ENCODE measurements at places on chromosomes 5 and 9.

DNA sequence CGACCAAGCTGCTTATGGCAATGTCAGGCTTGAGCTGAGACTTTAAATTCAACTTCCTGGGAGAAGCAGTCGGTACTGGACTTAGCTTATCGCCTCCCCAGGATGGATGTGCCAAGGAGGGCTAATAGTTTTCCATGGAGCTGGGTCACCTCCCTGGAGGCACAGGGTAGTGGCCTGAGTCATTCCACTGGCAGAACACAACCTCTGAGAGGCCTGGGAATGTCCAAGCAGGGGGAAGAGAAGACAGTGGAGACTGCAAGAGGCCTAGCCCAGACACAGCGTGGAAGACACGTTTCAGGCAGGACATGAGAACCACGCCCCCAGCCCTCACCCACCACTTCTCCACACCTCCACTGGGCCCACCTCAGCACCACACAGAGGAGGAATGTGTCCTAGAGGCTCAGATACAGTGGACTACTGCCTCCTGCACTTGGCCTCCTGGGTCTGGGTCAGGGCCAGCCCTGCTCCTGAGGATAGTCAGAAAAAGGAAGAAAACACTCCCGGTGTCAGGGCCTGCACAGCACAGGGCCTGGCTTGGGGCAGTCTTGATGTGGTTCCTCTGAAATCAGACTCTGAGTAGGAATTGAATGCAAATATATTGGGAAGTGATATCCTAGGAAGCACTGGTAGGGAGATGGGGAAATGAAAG, 171.8 kb downstream of the FSTL4 start:
- DNase-seq, result no peak

- DNase-seq, result no peak
Observed at GRCh38 chr5:130893006-130893405, 272.1 kb downstream of the HINT1 start.

DNA sequence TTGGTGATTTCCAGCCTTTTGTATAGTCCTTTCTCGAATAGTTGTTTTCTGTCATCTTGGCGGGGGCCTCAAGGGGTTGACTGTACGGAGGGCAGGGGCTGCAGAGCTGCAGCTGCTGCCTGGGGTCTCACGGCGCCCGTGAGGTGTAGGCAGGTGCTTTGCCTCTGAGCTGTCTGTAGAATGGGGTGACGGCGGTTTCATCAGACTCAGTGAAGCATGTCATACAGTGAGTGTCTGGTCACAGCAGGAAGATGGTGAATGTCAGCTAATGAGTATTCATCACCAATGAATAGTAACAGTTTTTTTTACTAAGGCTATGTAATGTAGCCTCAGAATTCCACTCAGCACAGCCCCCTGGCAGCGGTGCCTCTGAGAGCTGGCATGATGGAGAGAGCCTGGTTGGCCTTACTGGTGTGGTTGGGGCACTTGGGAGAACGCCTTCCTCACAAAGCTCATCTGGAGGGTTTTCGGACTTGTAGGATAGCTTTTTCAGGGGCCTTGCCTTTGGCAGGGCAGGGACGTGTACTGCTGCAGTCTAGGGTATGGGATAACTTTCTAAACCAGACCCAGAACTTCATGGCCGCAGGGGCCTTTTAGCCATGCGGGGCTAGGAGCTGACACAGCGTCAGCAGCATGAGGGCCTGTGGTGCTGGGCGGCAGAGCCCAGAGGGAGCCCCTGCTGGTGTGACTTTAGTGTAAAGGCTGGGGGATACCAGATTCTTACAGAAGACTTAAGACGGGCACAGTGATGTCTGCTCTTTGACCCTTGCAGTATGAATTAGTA, 15.0 kb downstream of the TENT4A start:
- DNase-seq, result no peak

GRCh38 chr5:7374186-7374585, 21.8 kb upstream of the ADCY2 start:
- no peak for DNase-seq

DNA sequence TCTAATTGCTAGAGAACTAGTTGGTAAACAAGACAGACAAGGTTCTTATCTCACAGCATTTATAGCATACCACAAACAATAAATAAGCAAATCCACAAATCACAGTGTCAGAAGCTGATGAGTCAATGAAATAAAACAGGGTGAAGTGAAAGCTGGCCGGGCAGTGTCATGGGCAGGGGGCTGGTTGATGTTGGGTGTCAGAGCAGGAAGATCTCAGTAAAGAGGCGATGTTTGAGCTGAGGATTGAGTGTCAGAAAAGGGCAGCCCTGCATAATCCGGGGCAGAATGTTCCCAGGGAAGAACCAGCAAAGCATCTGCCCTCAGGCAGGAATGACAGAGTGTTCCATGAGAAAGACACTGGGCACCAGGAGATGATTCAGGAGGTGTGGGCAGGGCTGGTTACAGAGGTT, 183.4 kb downstream of the GOLPH3 start:
- no peak for DNase-seq

DNA sequence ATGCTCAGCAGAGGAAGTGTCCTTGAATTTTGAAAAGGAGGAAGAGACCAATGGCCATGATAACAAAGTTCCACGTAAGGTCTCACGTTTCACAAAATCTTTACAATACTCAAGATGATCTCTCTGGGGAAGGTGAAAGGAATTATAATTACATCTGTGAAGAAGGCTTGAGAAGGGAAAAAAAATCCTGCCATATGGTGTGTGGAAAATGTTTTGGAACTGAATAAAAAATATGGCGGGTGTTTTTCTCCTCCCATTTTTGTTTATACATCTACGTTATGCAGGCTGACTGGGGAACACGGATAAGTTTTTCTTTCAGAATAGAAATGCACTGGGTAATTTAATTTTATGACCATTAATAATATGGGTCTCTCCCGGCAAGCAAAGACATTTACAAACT, 425.6 kb upstream of the BRINP1 start:
- no peak for DNase-seq

DNA sequence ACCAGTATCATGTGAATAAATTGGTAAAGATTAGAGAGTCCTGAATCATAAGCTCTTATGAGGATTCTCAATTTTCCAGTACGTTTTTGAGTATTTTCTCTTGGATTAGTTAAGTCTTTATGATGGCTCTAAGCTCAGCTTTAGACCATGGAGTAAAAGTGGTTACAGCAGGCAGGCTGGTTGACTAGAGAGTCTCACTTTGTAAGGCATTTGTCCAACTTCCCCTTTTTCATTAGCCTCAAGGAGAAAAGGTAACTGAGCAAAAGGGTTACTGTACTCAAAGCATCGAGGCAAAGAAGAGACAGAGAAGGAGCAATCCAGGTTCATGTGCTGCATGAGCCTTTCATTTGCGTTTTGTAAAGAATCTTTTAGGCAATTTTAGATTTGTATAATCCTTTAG, 8.5 kb downstream of the NOP16 start:
- no peak for DNase-seq

DNA sequence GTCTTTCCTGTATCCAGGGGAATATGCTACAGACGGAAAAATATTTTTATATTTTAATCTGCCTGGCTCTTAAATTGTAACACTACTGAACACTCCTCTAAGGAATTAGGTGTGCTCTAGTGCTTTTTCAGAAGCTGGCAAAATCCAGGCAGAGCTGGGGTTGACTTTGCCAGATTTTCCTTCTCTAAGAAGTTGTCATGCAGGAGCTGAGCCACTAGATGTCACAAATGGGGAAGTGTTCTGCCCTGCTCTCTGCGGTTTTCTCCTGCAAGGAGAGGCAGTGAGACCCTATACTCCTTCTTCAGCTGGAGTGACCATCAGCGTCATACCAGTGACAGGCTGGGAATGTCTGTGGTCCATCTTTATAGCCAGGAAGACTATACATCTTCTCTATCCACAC, 112.5 kb downstream of the HAPLN1 start:
- peak; percentile 21 for DNase-seq

GRCh38 chr5:55960779-55961178, 34.0 kb downstream of the IL6ST start:
- DNase-seq, result no peak

DNA sequence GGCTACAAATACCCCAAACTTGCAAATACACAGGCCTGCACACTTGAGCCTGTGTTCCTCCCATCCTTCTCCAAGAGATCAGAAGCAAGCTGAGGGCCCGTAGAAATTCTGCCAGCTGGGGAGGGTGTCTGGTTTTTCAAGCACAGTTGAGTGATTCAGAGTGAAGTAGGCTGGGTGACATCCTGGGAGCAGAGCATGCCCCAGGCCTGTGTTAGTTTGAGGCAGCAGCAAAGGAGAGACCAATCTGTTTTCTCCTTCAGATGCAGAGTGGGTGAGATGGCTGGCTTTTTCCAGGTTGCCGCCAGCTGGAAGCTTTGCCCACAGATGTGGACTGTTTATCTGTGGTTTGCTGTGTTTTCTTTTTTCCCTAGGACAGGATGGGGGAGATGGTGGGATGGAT, 63.1 kb downstream of the RCL1 start:
- DNase-seq, result no peak

DNA sequence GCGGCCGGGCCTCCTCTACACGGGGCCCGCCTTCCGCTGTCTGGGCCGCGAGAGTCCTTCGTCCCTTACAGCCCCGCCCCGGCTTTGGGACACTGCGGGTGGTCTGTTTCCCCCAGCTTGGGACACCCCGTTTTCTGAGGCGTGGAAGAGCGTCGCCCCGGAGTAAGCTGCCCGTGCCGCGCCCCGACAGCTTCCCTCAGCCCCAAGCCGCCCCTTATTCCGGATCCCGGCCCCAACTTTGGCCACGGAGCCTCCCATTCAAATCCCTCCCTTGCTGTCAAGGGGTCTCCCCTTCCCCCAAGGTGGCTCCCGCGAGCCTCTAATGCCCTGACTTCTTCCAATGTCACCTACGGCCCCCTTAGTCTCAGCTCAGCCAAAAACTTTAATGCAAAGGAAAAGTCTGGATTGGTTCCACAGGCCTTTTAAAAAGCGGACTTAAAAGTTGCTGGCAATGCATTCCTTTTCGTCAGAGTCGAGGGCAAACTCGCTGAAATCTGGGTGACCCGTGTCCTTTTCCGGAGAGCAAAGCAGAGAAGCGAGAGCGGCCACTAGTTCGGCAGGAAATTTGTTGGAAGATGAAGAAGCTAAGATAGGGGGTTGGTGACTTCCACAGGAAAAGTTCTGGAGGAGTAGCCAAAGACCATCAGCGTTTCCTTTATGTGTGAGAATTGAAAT, 19.8 kb downstream of the EXOSC2 start:
- DNase-seq, result no peak

GRCh38 chr9:99445371-99445891, 223.3 kb downstream of the SEC61B start:
- DNase-seq, result no peak

- DNase-seq, result no peak
Observed at GRCh38 chr9:99299211-99300102, 77.4 kb downstream of the SEC61B start.

GRCh38 chr5:94746731-94747124, 128.3 kb downstream of the SLF1 start:
- no peak for DNase-seq

DNA sequence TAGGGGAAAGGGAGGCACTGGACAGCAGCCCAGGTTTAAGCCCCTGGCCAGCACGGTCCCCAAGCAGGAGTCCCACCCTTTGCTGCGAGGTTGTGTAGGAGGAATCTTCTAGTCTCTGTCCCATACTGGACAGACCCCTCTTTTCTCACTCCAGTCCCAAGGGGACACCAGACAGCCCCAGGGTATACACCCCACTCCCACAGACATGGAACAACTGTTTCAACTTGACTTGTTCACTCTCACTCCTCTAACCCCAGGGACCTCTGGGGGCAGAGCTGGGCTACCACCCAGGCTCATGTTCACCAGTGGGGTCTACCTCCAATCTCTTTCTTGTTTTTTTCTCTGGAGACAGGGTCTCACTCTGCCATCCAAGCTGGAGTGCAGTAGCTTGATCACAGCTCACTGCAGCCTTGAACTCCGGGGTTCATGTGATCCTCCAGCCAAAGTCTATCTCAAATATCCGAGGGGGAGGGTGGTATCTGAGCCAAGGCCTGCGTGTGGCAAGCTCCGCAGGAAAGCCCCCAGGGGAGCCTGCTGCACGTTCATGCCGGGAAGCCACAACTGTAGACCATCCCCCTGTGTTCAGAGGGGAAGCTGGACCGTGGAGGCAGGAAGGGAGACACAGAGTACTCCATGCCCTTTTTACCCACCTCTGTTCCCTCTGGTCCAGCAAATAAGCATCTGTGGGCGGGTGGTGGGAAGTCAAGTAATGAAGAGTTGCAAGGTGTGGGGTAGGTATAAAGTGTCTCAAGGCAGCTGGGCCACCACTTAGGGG, 1.8 kb downstream of the PTGES2 start:
- no peak for DNase-seq

DNA sequence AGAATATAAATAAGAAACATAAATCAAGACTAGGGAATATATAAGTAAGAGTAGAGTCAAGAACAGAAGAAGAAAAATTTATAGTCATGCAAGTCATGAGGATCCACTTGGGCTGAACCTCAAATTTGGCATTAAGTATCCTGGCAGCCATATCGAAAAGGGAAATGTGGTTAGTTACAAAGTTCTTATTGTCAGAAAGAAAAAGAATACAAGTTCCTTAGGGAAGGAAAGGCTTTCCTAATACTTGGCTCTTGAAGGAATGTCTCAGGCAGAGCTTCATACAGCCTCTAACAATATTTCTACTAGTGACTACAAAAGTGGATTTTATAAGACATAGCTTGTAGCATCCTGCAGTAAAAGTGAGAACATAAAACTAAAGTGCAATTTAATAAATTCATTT, 45.4 kb downstream of the TMEM252 start:
- no peak for DNase-seq

DNA sequence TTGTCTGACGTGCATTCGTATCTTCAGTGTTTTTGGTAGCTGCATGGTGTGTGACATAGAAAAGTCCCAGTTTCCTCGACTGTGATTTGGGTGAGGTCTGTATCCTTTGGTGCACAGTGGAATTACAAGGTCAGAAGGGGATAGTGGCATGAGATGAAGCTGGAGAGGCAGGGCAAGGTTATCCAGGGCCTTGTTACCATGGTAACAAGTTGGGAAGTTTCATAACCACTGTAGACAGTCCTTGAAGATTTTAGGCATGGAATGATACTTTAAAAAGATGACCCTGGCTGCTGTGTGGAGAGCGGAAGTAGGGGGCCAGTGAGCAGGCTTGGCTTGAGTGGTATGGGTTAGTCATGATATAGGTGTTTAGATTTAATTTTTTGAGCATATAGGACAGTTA, 11.9 kb downstream of the EHMT1 start:
- no peak for DNase-seq

DNA sequence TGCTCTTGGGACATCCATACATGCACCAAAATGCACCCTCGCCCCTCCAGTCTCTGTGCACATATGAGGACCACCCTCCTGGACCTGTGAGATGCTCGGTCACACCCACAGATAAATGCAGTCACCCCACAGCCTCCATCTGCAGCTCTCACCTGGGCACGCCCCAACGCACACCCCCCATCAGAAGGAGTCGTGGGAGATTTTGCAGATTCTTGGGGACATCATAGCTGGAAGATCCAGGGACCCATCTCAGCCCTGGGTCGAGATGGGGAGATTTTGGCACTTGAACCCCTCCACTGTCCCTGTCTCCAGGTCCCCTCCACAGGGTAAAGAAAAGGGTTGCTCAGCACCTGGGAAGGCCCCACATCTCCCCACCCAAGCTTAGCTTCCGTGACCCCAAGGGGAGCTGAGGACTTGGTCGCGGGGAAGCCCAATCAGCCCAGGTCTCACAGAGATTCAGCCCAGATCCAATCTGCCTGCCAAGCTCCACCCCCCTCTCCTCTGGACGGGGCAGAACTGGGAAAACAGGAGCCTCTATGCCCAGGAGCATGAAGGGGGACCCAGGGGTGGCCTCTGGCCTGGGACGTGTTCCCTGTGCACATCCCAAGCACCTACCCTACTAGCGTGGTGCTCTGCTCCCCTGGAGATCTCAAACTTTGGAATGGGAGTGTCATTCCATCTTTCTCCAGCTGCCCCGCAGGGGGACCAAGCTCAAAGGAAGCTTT, 89.2 kb upstream of the LMX1B start:
- no peak for DNase-seq
